ENCODE measurements at places on chromosomes 6 and 20. TPM values are rescaled to one million over a fixed set of nuclear protein-coding genes. Genes with fewer than 3 reads are reported as not detected.

GRCh38 chr6:32171234-32171633, 4.7 kb downstream of the AGPAT1 start:
- H3K27me3 ChIP-seq = no peaks in the 10 kb centered on the region
- DNase-seq = no peak
- H3K27ac ChIP-seq = no peak overlapping the region
- H3K36me3 ChIP-seq = peaks cover 25% of the 10 kb centered on the region

DNA sequence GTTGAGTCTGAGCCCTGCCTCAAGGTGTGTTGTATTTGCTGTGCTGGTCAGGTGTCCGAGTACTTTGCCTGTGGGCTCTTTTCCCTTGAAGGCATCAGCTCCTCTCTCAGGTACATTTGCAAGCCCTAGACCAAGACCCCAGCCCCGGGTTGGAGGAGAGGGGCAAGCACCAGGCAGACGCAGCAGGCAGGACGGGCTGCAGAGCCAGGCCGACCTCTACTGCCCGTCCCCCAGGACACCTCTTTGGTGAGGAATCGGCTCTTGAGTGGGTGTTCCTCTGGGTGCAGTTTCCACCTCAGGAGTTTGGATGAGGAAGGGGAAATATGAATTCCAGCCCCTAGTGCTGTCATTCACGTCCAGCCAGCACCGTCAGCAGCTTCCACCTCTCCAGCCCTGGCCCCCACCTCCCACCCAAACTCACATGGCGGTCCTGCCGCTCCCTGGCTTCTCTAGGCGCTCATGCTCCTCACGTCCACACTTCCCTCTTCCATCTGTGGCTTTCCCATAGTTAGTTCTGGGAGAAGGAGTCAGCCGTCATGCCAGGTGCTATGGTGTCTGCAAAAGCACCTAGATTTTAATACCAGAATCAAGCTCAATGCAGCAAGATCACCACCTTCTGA, 183.9 kb downstream of the DLL1 start:
- H3K4me3 ChIP-seq = no peak overlapping the region
- H3K27ac ChIP-seq = no peak overlapping the region
- no peaks in the 10 kb centered on the region for H3K36me3 ChIP-seq
- H3K27me3 ChIP-seq = peaks cover 18% of the 10 kb centered on the region
- H3K4me1 ChIP-seq = peaks cover 4% of the 10 kb centered on the region

GGTLC1 gene
- not detected for total RNA-seq

DNA sequence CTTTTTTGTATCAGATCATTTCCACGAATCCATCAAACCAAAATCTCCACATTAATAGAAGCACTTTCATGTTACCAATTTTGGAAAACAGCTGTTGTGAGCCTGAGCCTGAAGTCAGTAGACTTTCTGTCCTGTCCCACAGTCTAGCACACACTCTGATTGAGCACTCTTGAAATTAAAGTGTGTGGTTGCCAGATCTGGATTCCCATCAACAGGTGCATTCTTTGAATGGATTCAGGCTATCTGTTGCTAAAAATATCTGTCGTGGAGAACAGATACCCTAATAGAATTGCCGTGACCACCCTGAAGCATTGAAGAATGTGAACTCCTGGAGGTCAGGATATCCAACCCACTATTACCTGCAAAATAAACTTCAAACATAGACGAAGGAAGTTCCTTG, 73.3 kb downstream of the TFAP2A start:
- no peak overlapping the region for H3K27ac ChIP-seq
- no peaks in the 10 kb centered on the region for H3K4me1 ChIP-seq
- no peaks in the 10 kb centered on the region for H3K27me3 ChIP-seq
- no peaks in the 10 kb centered on the region for H3K36me3 ChIP-seq

- peaks cover 11% of the 10 kb centered on the region for H3K4me1 ChIP-seq
- H3K27me3 ChIP-seq = no peaks in the 10 kb centered on the region
- no peak overlapping the region for H3K4me3 ChIP-seq
- H3K36me3 ChIP-seq = peaks cover 44% of the 10 kb centered on the region
- no peak overlapping the region for H3K27ac ChIP-seq
Observed at GRCh38 chr6:152232501-152233151, 404.5 kb downstream of the SYNE1 start.

DNA sequence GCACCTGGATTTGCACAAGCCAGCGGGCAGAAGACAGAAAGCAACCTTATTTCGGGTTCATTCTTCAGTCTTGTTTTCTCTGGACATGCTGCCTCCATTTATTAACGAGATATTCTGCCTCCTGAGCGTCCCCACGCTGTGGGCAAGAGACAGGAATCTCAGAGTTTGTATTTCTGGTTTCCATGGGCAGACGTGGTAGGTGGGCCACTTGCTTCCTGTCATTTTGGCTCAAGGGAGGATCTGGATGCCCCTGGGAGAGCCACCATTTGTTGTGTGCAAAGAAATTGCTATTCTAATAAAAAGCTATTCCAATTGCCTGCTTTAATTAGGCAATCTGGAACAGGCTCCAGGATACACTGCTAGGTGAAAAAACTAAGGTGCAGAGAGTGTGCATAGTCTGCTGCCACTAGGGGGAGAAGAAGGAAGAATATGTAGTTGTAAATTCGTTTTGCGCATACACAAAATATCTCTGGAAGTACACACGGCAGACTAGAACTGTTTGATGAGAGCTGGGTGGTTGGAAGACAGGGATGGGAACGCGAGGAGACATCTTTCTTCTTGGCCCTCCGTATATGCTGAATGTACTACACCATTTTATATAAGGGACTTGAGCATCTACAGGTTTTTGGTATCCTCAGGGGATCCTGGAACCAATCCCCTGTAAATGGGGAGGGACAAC, 30.1 kb upstream of the SLC16A10 start:
- H3K36me3 ChIP-seq = no peaks in the 10 kb centered on the region
- no peak overlapping the region for H3K4me3 ChIP-seq
- H3K4me1 ChIP-seq = peaks cover 4% of the 10 kb centered on the region
- peaks cover 5% of the 10 kb centered on the region for H3K27me3 ChIP-seq
- DNase-seq = no peak

C6orf58 gene
- not detected for total RNA-seq

- H3K27me3 ChIP-seq = peaks cover 70% of the 10 kb centered on the region
- no peak overlapping the region for H3K4me3 ChIP-seq
- no peaks in the 10 kb centered on the region for H3K36me3 ChIP-seq
- peak; percentile 20 for DNase-seq
- H3K27ac ChIP-seq = no peak overlapping the region
Observed at GRCh38 chr6:13908955-13909381, 15.8 kb upstream of the RNF182 start.

DNA sequence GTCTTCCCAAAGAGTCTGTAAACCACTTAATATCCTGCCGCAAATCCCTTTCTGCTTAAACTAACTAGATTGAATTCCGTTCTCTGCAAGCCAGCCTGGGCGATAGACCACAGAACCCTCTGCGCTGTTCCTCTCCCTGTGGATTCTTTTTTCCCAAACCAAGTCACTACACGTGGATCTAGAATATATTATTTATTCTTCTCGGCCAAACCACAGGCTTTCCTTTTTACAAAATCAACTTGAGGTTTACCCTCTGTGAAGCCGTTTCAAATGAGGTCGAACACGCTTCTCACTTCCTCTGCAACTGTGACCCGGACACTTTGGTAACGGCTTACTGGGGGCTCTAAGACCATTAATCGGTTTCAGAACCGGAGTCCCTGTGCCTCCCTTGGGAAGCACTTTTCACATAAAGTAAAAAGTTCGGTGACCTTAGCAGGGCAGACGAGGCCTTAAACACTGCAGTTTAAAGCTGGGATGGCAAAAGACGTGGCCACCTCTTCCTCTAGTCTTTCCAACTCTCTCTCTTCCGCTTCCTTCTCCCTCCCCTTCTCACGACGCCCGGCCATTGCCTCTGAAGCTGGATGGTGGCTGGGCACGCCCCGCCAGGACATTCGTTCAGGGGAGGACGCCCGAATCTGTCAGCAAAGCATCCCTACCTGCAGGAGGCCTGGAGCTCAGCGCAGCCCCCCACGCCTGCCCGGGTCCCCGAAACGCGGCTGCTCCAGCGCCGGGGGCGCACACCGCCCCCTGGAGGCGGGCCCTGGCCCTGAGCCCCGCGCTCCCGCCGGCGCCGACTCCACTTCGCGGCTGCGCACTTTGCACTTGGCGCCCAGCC, 55.0 kb upstream of the FOXC1 start:
- no peaks in the 10 kb centered on the region for H3K36me3 ChIP-seq
- H3K4me3 ChIP-seq = peak overlapping the region; percentile 84
- peak; percentile 60 for DNase-seq
- peaks cover 14% of the 10 kb centered on the region for H3K4me1 ChIP-seq

All from activated T-helper 2 cell treated with anti-CD3 and anti-CD28 coated beads, Interferon-gamma antibody, Interleukin-2, Interleukin-4, amounts not matched to agents 10 μg/mL and 5 μg/mL and 100 μg/mL, durations not matched to agents 14 hours and 24 hours and 36 hours (primary cell).